ENCODE measurements at places on chromosomes 11 and 22.

DNA sequence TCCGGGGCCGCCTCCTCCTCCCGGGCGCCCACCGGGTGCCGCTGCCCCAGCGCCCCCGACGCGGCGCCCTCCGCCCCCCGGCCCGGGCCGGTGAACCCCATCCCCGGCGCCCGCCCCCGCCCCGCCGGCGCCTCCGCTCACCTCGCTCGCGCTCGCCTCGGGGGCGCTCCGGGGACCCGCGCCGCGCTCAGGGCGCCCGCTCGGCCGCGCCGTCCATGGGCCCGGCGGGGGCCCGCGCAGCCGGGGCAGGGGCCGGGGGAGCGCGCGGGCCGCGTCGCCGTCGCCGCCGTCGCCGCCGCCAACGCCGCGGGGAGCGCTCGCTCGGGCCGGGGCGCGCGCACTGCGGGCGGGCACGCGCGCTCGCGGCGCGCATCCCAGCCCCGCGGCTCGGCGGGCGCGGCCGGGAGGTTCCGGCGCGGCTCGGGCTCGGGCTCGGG is 293 bp downstream of the DUSP8 start:
- no peak for DNase-seq

- DNase-seq: no peak
Measured at GRCh38 chr22:31954535-31955523, 10.5 kb downstream of the YWHAH start.

DNA sequence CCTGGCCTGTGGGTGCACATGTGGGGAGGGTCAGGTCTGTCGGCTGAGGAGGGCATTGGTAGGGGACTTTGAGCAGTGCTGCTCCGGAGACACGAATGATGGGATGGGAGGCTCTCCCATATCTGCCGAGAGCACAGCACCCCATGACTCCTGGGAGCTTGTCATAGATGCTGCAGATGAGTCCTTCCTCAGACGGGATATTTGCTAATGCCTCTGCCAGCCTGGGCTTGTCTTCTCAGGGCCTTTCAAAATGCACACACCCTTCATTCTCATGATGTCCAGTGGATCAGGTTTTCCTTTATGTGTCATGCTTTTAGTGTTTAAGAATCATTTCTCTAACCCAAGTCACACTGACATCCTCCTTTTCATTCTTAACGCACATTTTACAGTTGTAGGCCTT is 8.1 kb upstream of the RNH1 start:
- DNase-seq: no peak

DNA sequence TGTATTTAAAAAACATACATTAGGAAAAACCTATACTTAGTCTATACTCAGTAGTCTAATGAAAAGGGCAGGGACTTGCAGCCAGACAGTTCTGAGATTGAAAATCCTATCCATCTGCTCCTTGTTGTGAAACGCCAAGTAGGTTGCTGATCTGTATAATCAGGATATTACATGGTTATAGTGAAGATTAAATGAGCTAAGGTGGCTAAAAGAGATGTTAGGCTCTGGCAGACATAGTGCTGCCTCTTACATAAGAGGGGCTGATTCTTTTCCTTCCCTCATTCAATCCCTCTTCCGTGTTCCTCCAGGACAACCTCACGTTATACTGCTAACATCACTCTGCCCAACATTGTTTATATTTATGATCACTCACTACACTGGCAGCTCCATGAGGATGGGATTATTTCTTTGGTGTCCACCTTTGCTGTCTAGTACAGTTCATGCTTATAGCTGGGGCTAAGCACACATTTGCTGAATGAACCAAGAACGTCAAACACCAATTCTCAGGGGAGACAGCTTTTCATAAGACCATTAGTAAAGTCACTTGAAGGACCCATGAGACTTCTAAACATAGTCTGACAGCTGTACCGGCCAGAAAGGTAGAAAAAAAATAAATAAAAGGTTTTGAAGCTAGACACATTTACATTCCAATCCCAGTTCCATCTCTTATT is 46.3 kb downstream of the GAB2 start:
- DNase-seq: peak; percentile 44

- DNase-seq: no peak
Measured at GRCh38 chr22:46827136-46827780, 64.8 kb downstream of the TBC1D22A start.

- no peak for DNase-seq
Measured at GRCh38 chr22:29816980-29817379, 21.1 kb downstream of the ASCC2 start.

- DNase-seq: no peak
Measured at GRCh38 chr22:50180727-50181521, 4.8 kb upstream of the TRABD start.

DNA sequence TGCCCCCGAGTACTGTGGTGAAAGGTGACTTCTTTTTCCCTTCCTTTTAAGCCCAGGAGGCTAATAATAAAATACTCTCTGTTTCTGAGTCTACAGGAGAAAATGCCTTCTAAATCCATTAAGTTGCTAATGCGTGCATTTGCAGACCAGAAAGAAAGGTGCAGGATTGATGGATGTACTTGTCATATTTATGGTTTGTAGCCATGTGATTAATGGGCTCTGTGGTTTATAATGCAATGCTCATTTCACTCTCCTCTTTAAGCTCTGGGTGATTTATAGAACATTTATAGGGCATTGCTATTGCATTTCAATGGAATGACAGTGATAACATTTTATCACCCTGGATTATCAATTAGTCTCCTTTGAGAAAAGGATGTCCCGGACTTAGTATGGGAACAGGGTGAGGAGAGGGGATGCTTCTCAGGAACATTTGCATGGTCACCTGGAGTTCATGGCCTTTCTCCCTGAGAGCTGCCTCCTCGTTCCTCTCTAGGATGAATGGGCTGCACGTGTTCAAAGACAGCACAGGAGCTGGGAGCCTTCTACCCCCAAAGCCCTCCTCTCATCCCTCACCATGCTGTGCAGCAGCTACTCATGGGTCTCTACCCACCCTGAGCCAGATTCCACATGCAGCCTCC is 82.8 kb upstream of the HMGXB4 start:
- DNase-seq: no peak

GRCh38 chr22:34437140-34437539 is 516.9 kb upstream of the LARGE1 start:
- DNase-seq: no peak

GRCh38 chr11:40338739-40339138 is 1120.7 kb downstream of the LRRC4C start:
- DNase-seq: no peak

DNA sequence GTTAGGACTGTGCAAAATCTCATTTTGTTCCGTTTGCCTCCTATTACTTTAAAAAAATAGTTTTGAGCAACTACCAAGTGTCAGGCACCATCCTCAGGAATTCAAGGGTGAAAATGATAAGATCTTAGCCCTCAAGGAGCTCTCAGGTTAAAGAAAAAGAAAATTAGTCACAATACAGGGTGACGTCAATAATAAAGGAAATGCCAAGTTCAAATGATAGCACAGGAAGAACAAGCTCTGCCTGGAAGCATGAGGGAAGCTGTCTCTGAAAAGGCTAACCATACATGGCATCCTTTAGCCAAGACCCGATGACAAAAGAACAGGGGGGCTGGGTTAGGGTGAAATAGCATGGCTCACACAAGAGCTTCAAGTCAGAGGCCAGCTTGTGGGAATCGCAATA is 11.1 kb upstream of the MPZL2 start:
- DNase-seq: no peak

DNA sequence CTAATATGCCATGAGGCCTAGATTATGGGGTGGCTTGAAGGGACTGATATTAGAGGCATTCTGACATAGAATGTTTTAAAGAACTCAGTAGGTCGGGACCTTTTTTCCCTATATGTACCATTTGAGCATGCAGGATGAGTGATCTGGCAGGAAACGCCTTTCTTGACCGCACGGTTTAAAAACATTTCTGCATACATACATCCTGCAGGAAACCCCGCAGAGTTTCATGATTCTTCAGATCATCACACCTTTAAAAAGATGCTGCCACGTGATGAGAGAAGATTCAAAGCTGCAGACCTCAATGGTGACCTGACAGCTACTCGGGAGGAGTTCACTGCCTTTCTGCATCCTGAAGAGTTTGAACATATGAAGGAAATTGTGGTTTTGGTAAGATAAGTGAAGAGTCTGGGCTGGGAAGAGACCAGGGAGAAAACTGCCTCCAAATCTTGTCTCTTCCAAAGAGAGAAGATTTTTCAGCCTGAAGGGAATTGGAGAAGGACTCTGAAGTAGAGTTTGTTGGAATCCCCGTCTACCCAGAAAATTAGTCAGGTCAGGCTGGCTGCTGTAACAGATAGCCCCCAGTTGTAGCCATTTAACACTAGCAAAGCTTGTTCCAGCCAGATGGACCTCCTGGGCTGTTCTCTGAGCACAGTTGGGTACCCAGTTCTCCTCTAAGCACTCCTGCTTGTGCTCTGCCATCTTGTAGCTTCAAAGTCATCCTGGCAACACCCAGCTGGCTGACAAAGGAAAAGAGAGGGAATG is 7.4 kb downstream of the RCN1 start:
- DNase-seq: no peak

DNA sequence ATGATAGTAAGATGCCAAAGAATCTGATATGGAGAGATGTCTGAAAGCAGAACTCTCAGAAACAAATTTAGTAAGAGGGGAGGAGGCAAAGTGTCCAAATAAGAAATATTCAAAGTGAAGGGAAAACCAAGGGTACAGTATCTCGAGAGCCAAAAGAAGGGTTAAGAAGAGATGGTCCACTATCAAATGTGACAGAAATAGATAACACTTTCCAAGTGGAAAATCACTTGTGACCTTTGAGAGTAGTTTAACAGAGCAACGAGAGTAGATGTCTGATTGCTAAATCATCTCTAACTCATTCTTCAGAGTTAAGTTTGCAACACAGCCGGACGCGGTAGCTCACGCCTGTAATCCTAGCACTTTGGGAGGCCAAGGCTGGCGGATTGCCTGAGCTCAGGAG is 4.3 kb upstream of the BUD13 start:
- DNase-seq: no peak

DNA sequence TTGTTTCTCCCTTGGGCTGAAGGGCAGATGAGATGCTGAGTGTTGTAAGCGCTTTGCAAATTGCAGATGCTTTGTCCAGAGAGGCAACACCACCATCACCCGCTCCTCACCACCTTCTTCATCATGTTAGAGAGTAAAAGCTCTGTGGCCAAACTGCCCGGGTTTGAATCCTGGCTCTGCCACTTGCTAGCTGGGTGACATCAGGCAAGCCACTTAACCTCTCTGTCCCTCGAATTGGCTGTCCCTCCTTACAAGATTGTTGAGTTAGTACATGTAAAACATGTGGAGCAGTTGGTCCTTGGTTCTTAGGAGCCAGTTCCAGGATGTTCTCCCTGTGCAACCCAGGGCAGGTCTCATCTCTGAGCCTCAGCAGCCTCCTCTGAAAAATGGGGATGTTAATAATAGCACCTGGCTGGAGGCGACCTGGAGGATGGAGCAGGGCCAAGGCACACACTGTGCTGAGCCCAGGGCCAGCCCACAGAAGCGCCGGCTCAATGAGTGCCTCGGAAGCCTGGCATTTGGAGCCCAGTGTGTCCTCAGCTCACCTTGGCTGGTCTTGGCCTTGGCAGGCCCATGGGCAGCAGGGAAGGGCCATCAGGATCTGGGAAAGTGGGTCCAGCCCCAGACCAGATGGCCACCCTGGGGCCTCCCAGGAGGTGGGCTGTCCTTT is 10.5 kb downstream of the C11orf86 start:
- no peak for DNase-seq

GRCh38 chr22:50308986-50309600 is 1.6 kb upstream of the PLXNB2 start:
- DNase-seq: no peak

- DNase-seq: no peak
Measured at GRCh38 chr11:113106507-113106906, 145.3 kb downstream of the NCAM1 start.

GRCh38 chr11:257766-258493 is 20.3 kb upstream of the NLRP6 start:
- DNase-seq: no peak

DNA sequence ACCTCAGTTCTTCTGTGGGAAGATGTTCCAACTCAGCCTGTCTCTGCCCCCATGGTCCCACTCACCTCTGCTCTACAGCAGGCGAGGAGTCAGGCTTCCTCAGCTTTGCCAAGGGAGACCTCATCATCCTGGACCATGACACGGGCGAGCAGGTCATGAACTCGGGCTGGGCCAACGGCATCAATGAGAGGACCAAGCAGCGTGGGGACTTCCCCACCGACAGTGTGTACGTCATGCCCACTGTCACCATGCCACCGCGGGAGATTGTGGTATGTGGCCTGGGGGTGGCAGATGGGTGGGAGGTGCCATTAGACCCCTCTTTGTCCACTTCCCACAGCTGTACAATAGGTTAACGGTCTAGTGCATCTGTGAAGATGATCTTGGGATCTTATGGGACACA is 73.3 kb downstream of the MYO7A start:
- DNase-seq: no peak

DNA sequence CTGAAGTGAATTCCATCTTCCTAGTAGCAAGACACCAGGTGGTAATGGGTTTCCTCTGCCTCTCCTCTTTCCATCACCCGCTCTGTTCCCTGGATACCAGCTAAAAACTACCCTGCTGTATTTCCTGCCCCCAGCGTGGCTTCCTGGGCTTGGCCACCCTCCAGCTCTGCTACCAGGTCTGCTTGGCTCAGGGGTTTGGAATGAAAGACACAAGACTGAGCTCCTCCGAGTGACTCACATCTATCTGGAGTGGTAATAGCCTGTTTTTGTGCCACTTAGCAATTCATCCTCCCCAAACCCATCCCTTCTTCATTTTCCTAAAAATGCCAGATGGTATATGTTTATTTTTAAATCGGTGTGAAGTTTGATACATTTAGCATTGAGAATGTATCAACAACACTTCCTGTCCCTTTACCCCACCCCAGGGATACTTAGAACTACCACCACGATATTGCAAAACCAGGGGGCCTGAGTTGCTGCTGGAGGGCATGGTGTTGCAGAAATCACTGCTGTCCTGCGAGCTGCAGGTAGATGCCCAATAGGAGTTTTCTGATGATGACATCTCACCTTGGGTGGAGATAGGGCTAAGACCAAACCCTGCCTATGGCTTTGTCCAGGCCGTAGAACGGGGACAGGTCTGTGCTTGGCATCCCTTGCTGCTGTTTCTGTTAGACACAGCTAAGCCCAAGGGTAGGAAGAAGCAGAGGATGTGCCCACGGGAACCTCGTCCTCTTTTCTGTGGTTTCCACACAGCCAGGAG is 7.5 kb upstream of the MICAL3 start:
- DNase-seq: no peak

GRCh38 chr22:39593066-39593930 is 22.7 kb downstream of the CACNA1I start:
- no peak for DNase-seq

GRCh38 chr22:38317995-38318715 is 922 bp upstream of the CSNK1E start:
- DNase-seq: peak; percentile 59

- no peak for DNase-seq
Measured at GRCh38 chr11:113847580-113847979, 27.8 kb downstream of the USP28 start.

- peak; percentile 61 for DNase-seq
Measured at GRCh38 chr11:75554258-75555022, 7.6 kb upstream of the SERPINH1 start.

GRCh38 chr11:74084796-74085541 is 76.1 kb upstream of the UCP3 start:
- DNase-seq: no peak
